Colonic mucosa (tissue), 4 donors: ENCODE measurements at places on chromosomes 6 and 20. TPM values are rescaled to one million over a fixed set of nuclear protein-coding genes. Genes with fewer than 3 reads are reported as not detected.

- no peak overlapping the region for H3K27ac ChIP-seq
- H3K36me3 ChIP-seq: no peaks in the 10 kb centered on the region
- no peaks in the 10 kb centered on the region for H3K27me3 ChIP-seq
- no peak overlapping the region for H3K4me3 ChIP-seq
These were observed 173.6 kb upstream of the MCHR2 start for GRCh38 chr6:100167585-100167984.

SLC17A9 gene
- total RNA-seq: 23.1 TPM

CST5 gene
- not detected for total RNA-seq

GRM1 gene
- total RNA-seq: not detected

TOX2 gene
- total RNA-seq: 4.0 TPM
